ENCODE measurements at places on chromosomes 2 and 18.

GRCh38 chr2:232569541-232569940 lies 19.1 kb downstream of the EIF4E2 start:
- no peak for DNase-seq

- DNase-seq, result no peak
Observed at GRCh38 chr2:232410238-232410900, 3.7 kb downstream of the ALPG start.

- DNase-seq, result no peak
Observed at GRCh38 chr18:47817017-47817794, 113.3 kb downstream of the SMAD2 start.

DNA sequence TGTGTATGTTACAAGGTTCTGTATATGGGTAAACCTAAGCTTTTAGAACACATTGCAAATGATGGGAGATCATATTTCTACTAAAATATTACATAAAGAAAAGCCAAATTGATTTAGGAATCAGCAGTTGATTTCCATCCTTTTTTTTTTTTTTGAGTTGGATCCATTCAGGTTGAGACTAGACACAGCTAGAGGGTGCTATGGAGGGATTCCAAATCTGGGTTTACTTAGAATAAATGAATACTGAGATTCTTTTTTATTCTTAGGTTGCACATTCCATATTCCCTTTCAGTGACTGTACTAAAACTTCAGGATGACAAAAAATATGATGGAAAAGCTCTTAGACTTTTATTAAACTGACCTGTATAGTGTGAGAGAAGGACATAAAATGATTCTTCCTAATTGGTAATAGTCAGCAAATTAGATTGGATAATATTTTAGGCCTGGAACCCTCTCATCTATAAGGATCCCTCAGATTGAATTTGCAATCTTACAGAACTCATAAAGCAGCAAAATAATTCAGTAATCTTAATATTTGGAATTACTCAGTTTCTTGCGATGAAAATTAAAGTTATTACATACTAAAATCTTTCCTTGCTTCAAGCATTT lies 183.3 kb upstream of the SESTD1 start:
- DNase-seq, result no peak

DNA sequence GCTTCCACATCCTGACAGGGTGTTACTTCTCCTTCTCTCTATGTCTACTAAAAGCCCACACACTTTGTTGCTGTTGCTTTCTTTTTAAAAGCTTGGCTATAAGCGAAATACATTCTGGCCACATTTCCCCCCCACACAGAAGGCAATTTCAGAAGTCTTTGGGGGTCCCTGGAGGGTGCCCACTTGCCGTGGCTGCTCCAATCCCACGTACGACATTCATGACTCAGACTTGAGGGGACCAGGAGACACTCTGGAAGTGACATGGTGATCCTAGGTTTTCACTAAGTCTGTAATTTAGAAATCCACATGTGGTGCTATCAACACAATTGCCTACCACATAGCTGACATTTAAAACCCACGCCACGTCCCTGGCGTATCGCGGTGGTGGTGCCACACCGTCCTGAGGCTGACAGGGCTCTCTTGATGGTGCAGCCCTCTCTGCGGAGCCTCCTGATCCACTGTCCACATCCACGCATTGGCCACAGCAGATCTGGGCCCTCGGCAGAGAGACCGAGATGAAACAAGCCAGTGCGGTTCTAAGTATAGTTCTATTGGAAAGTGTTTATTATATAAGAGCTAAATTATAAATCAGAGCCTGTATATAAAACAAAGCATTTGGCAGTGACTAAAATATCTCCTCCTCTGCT lies 42.4 kb downstream of the CYP27C1 start:
- DNase-seq, result no peak

DNA sequence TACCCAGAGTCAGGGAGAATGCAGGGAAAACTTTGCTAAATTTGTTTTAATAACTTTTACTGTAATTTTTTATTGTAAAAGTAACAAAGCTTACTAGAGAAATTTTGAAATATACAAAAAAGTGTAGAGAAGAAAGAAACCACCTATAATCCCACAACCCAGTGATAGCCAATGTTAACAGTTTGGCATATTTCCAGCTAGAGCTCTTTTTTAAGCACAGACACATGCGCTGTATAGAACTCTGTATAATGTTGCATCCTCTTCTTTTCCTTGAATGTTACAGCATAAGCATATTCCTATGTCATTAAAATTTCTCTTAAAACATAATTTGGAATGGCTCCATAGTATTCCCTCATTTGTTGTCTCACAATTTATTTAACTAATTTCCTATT lies 37.4 kb upstream of the EPAS1 start:
- DNase-seq, result no peak

- no peak for DNase-seq
Observed at GRCh38 chr2:128350736-128351135, 32.1 kb upstream of the HS6ST1 start.

DNA sequence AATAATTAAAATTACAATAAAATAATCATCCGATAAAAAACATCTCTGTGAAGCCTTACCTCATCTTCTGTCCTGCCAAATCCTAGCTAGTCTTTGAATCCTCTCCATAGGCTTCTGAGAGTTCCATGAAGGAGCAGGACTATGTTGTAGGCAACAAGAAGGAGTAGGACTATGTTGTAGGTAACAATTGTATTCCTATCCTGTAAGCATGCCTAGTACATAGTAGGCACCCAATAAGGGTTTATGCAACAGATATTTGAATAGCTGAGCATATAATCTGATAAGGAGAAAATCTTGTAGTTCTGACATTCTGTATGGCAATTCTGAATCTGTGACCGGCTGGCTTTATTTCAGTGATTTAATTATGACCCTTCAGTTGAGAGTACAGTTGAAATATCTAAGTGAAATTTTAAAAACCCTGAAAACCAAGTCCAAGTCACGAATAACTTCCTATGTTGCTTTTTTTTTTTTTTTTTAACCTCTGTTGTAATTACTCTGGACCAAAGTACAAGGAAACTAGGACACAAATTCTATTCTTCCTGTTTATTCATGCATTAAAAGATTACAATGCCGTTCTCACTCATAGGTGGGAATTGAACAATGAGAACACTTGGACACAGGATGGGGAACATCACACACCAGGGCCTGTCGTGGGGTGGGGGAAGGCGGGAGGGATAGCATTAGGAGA lies 27.8 kb downstream of the VWA3B start:
- no peak for DNase-seq

- DNase-seq, result no peak
Observed at GRCh38 chr2:145078923-145079322, 559.0 kb upstream of the ZEB2 start.

DNA sequence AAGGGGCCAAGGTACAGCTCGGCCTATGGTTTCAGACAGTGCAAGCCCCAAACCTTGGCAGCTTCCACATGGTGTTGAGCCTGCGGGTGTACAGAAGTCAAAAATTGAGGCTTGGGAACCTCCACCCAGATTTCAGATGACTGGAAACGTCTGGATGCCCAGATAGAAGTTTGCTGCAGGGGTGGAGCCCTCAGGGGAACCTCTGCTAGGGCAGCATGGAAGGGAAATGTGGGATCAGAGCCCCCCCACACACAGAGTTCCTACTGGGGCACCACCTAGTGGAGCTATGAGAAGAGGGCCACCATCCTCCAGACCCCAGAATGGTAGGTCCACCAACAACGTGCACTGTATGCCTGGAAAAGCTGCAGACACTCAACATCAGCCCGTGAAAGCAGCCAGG lies 15.0 kb upstream of the DNAH7 start:
- DNase-seq, result no peak

GRCh38 chr2:121819846-121820245 lies 64.4 kb downstream of the TSN start:
- DNase-seq, result no peak

DNA sequence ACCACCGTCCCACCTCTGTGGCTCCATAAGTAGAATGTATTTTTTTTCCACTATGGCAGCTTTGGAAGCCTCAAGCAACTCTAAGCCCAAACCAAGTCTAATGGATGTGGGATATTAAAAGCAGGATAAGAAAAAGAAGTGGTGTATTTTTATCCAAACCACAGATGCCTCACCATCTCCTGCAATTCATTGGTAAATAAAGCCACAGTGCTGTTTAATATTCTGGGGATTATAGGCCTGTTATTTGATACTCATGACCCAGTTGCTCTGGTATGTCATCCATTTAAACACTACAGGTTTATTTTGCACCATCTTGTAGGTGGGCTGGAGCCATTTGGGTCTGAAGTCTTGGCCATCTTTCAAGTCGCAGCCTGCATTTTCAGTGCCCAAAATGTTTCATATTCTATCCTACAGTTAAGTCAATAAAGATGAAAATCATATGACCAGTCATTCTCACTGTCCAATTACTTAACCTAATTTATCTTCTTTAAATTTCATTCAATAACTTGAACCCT lies 279.5 kb upstream of the EPHA4 start:
- no peak for DNase-seq

GRCh38 chr2:156476021-156476849 lies 40.1 kb downstream of the GPD2 start:
- DNase-seq, result no peak

- no peak for DNase-seq
Observed at GRCh38 chr2:7022492-7023385, 105.5 kb downstream of the RNF144A start.

GRCh38 chr2:221943076-221943810 lies 355.6 kb downstream of the PAX3 start:
- DNase-seq, result no peak

DNA sequence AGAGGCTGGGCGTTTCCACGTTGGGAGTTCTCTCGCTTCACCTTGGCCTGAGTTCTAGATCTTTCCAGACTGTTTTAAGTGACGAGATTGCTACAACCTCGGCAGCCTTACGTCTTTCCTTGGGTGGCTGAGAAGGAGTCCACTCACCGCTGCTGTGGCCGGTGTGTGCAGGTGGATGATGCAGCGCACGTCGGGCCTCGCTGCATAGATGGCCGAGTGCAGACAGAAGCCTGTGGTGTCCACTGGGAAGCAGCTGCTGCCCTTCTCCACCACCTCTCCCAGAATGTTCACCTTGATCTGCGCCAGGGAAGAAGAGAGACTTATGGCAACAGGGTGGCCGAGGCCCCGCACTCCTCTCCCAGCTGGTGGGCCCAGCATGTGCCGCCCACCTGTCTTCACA lies 75.7 kb downstream of the ADD2 start:
- DNase-seq, result no peak

DNA sequence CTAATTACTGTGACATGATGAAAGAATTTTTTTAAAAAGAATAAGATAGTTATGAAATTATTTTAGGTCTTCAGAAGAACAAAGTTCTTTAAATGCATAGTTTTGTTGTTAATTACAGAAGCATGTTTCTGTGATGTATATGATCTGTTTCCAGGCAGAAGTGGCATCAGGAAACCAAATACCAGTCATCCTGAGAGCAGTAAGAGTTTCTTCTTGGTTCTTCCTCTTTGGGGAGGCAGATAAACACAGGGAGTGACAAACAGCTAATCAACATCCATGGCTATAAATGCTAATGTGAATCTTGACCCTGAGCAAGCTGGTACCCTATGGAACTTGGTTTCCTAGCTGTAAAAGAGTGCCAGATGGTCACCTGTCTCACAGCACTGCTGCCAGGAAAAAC lies 29.2 kb downstream of the WIPF1 start:
- DNase-seq, result no peak

DNA sequence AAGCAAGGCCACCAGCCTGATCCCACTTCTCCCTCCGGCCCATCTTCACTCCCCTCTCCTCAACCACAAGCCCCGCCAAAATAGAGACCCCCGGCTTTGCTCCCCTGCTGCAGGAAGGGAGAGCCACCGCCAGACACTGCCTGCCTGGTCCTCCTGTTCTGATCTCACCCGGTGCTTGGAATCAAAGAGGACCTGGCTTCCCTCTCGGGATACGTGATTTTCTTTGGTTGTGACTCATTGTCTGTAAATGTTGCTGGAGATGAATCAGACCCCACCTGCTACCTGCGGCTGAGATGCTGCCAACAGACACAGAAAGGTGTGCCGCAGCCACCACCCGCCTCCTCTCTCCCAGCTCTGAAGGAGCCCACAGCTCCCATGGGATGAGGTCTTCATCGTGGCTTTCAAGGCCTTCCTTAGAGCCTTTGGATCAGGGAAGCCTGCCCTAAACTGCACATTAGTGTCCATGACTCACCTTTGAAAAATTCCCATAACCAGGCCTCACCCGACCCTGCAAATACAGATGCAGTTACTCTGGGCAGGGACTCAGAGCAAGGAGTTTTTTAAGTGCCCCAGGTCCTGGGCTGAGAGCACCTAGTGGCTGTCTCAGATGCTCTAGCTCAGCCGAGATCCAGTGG lies 79.4 kb upstream of the ZNF532 start:
- no peak for DNase-seq

DNA sequence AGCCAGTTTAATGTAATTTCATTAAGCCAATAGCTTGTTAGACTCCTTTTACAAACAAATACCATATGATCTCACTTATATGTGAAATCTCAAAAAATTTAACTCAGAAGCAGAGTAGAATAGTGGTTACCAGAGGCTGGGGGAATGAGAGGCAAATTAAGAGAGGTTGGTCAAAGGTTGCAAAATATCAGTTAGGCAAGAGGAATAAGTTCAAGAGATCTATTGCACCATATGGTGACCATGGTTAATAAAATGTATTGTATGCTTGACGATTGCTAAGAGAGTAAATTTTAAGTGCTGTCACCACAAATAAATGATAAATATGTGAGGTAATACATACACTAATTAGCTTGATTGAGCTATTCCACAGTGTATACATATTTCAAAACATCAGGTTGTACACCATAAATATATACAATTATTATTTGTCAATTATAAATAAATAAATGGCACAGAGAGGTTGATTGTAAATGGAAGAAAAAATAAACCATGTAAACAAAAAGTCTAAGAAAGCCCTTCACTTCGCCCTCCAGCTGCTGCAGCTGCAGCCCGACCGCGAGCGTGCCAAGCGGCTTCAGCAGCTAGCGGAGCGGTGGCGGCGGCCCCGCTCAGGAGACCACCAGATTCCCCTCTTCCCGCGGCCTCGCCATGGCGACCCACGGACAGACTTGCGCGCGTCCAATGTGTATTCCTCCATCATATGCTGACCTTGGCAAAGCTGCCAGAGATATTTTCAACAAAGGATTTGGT lies 23.0 kb upstream of the ACTR2 start:
- no peak for DNase-seq

- DNase-seq, result no peak
Observed at GRCh38 chr2:238872628-238873380, 24.9 kb downstream of the TWIST2 start.

- peak; percentile 48 for DNase-seq
Observed at GRCh38 chr2:20106746-20107145, 55.3 kb upstream of the LAPTM4A start.

- DNase-seq, result no peak
Observed at GRCh38 chr2:221997100-221997499, 301.7 kb downstream of the PAX3 start.

DNA sequence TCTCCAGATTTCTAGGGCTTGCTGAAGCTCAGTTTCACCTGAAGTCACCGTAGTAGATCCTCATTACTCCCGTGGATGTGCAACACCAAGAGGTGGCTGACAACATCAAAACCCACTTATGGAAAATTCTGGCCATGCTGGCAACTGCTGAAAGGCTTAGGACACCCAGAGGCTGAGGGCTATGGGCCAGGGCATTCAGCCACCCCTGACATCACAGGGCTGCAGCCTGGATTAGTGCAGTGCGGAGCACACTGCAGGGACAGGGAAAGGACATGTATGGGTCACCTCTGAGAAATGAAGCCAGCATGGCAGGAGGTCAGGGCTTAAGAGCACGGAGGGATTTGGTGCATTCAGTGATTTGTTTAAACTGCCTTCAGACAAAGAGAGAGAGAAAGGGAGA lies 300.6 kb downstream of the TDRD15 start:
- no peak for DNase-seq

GRCh38 chr2:128879161-128879560 lies 560.5 kb upstream of the HS6ST1 start:
- no peak for DNase-seq

- no peak for DNase-seq
Observed at GRCh38 chr18:3066341-3067110, 53.6 kb upstream of the LPIN2 start.
